Sigmoid colon (tissue), 7 donors: ENCODE measurements at places on chromosomes 1 and 21.

DNA sequence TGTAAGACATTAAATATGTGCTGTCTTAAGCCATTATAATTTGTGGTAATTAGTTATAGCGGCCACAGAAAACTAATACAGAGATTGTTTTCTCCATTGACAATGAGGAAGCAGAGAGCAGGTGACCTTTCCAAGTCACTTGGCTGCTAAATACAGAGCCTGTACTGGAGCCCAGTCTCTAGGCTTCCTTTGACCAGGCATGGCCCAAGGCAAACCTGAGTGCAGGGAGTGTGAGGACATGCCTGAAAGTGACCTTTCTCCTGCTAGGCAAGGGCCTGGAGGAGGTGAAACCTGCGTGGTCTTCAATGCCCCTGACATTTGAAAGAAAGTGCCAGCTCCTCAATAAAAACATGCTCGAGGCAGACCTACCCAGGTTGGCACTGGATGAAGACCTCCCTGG, 12.5 kb upstream of the CHI3L1 start:
- no peak for DNase-seq

GRCh38 chr1:176656257-176656995, 193.5 kb downstream of the PAPPA2 start:
- no peak for DNase-seq

DNA sequence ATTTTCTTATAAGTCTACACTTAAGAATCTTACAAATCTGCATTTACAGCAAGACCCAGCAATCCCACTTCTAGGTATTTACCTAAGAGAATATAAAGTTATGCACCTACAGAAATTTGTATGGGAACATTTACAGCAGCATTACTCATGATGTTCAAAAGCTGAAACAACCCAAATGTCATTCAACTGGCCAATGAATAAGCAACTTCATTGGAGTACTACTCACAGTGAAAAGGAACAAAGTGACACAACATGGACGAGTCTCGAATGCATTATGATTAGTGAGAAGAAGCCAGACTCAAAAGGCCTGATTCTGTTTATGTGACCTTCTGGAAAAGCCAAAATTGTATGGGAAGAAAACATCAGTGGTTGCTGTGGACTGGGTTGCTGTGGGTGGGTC, 116.9 kb downstream of the CAMTA1 start:
- DNase-seq: no peak

DNA sequence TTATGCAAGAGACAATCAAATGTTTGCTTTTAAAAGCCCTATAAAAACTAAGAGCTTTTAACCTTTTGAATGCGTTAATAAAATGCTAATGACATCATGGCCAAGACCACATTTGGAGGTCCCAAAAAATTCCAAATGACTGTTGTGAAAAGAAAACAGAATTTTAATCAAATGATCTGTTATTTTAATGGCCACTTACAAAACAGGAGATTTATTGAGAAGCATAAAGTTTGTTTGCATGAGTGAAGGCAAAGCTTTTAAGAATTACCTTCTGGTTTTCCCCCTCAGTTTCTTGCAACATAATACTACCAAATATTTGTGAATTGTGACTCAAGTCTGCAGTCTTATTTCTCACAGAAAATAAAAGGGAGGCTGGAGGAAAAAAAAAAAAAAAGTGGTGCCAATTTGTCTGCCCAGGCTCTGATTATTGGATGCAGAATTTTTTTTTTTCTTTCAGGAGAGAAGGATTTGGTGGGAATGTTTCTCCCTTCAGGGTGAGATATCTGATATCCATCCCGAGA, 60.7 kb downstream of the GORAB start:
- DNase-seq: no peak

DNA sequence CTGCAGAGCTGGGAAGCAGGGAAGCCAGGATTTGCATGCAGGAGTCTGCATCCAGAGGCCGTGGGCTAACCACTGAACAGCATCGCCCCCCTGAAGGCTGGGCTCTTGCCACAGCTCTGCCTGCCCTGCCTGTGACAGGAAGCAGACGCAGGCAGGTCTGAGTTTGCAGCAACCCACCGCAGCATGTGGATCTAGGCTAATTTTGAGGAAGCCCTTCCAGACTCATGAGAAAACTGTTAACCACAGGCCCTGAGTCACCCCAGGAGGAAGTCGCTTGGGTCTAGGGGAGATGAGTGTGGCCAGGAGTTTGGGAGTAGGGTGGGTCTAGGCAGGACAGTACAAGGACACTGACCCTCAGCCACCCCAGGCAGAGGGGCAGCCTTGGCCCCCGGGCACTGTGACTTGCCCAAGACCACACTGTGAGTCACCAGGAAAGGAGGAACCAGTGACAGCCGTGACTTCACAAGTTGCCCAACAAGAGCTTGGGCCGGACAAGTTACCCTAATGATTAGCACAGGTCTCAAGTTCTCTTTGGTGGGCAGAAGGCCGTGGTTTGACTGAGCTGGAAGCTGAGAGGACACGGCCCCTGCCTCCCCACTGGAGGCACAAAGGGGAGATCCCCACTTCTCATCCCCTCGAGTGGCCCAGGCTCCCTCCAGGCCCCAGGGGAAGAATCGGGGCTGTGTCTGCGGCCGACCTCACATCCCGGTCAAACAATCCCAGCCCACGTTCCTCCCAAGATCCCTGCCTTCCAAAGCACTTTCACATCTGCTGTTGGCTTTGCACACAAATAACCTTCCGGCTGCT, 826 bp downstream of the LAPTM5 start:
- peak; percentile 84 for DNase-seq

- peak; percentile 90 for DNase-seq
These were observed 42.5 kb downstream of the ETS2 start for GRCh38 chr21:38848187-38848609.

DNA sequence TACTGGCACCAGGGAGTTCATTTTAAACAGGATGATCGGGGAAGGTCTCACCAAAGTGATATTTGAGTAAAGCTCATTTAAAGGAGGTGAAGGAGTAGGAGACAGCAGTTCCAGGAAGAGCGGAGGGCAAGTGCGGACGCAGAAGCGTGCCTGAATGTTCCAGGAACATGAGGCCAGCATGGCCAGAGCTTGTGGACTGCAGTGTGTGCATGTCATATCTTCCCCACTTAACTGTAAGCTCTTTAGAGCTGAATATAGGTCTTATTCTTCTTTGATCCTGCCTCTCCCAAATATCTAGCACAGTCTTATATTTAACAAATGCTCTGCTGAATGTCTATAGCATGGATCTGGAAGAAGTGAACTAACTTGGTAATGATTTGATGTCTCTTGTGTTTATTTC, 639.3 kb downstream of the SMYD3 start:
- DNase-seq: no peak

- no peak for DNase-seq
These were observed 76.6 kb downstream of the TGFBR3 start for GRCh38 chr1:91809317-91809716.

- no peak for DNase-seq
These were observed 140.5 kb downstream of the LIPI start for GRCh38 chr21:14070049-14070893.

DNA sequence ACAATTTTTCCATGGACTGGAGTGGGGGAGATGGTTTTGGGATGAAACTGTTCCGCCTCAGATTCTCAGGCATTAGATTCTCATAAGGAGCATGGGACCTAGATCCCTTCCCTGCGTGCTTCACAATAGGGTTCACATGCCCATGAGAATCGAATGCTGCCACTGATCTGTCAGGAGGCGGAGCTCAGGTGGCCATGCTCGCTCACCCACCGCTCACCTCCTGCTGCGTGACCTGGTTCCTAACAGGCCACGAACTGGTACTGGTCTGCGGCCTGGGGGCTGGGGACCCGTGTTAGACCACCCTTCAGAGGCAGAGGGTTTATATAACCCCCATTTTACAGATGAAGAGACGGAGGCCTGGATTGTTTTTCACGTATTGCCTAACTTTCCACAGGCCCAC, 16.3 kb upstream of the SRSF4 start:
- DNase-seq: peak; percentile 15

GRCh38 chr1:160779626-160780397, 16.2 kb upstream of the LY9 start:
- no peak for DNase-seq

- no peak for DNase-seq
These were observed 3.8 kb downstream of the ARV1 start for GRCh38 chr1:230982696-230983095.

DNA sequence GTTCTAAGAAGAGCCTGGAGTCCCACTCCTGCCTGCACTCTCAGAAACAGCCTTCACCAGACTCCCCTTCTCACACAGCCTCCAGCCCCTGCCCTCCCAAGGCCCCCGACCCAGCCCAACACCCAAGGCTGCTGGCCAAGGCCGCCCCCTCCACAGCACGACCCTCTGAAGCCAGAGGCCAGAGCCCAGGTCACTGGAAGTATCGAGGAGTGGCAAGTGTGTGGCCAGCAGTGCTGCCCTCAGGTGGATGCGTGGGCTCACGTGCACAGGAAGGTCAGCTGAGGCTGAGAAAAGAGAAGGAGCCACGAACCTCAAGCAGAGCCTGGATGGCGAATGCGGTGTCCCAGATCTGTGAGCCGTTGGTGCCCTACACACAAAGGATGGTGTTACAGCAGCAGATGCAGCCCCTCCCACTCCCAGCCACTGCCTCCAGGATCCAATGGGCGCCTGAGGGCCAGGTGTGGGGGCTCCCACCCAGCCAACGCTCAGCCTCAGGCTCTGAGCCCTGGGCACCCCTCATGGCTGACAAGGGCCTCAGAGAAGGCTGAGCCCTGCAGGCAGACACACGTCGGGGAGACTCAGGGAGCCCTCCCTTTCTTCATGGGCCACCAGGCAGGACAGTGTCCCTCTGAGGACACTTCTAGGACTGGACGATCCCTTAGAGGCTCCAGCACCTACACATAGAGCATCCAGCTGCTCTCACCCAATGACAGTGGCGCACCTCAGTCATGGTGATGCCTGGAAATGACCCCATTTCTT, 18.0 kb downstream of the LSS start:
- peak; percentile 56 for DNase-seq

GRCh38 chr1:203929741-203930309, 68.4 kb downstream of the SNRPE start:
- no peak for DNase-seq

GRCh38 chr1:219566951-219567947, 45.7 kb downstream of the ZC3H11B start:
- DNase-seq: no peak
